Naive thymus-derived CD8-positive, alpha-beta T cell (primary cell): ENCODE measurements at places on chromosomes 5 and 9. TPM values are rescaled to one million over a fixed set of nuclear protein-coding genes. Genes with fewer than 3 reads are reported as not detected.

The TAF11L10 gene
- not detected for polyA plus RNA-seq

The ANKRD55 gene
- polyA plus RNA-seq, result 1.5 TPM

The CDKN2B-AS1 gene
- polyA plus RNA-seq, result not detected

The GNA14 gene
- not detected for polyA plus RNA-seq

The ZNF354C gene
- polyA plus RNA-seq, result 1.1 TPM

The SLC35D2 gene
- polyA plus RNA-seq, result 21.5 TPM

The DNAJC21 gene
- 27.6 TPM for polyA plus RNA-seq

The BARX1 gene
- not detected for polyA plus RNA-seq

The GCNT4 gene
- polyA plus RNA-seq, result 2.6 TPM

The ORM2 gene
- not detected for polyA plus RNA-seq

The MYMK gene
- not detected for polyA plus RNA-seq

The CPLANE1 gene
- polyA plus RNA-seq, result 2.6 TPM

The CHSY3 gene
- polyA plus RNA-seq, result not detected
